ENCODE measurements at places on chromosomes 1 and 21.

- DNase-seq, result no peak
Observed at GRCh38 chr1:217133092-217133491, 409.9 kb upstream of the ESRRG start.

GRCh38 chr1:26602378-26602959 is 72.9 kb downstream of the RPS6KA1 start:
- no peak for DNase-seq

- DNase-seq, result no peak
Observed at GRCh38 chr1:185238447-185238846, 78.6 kb downstream of the IVNS1ABP start.

DNA sequence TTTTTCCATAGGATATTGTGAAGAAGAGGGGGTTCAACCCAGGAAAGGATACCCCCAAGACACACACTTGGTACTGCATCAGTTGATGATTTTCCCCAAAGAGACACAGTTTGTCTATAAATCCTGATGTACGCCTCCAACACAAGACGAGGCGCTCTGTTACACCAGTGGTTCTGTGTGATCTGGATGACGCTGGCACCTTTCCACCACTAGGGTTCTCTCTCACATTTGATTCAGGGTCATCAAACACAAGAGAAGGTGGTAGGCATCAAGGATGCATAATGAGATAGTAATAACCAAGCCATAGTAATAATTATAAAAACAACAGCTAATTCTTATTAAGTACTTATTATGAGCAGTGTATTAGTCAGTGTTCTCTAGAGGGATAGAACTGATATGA is 508.8 kb upstream of the ZP4 start:
- DNase-seq, result no peak

DNA sequence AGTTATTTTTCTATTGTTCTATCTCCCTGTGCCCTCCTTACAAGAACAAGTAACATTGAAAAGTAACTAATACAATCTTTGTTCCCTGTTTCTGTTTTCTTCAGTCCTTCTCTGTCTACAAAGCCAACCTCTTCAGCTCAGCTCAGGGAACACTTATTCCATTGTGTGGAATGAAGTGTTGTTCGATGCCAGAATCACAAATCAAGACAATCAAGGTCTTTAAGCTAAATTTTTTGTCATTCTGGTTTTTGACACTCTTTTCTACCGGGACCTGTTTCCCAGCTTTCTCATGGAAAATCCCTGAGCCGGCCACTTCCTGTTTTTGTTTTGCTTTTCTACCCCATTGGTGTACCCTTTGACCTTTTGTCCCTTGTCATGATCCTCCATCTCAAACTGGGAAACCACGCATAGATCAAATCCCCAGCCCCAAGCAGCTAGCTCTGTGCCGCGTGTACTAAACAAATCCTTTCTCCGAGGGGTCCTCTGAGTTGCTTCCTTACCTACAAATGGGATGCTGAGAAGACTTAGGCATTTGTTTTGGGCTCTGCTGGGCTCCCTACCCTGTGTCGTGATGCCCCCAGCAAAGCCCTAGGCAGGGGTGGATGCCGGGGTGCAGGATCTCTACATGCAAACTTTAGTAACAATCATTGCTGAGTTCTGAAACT is 141.8 kb downstream of the TOMM20 start:
- DNase-seq, result no peak

- DNase-seq, result no peak
Observed at GRCh38 chr1:221865808-221866207, 123.9 kb upstream of the DUSP10 start.

GRCh38 chr1:97623220-97623619 is 297.6 kb downstream of the DPYD start:
- DNase-seq, result no peak

- DNase-seq, result no peak
Observed at GRCh38 chr1:12336413-12336812, 106.6 kb downstream of the VPS13D start.

DNA sequence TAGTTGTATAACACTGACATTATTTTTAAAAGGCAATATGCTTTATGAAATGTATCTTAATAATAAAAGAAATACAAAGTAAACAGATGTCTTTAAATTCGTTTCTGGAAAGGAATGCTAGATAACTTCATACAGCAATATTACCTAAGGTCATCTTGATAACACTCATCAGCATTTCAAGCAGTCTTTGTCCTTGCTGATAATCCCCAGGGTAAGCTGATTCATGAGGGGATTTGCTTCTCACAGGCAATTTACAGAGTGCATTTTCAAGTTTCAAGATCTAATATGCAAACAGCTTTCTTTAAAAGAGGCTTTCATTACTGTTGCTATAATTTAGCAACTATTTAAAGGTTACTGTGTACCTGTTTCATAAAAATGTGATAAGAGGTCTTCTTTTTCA is 75.2 kb upstream of the NEK2 start:
- DNase-seq, result no peak

DNA sequence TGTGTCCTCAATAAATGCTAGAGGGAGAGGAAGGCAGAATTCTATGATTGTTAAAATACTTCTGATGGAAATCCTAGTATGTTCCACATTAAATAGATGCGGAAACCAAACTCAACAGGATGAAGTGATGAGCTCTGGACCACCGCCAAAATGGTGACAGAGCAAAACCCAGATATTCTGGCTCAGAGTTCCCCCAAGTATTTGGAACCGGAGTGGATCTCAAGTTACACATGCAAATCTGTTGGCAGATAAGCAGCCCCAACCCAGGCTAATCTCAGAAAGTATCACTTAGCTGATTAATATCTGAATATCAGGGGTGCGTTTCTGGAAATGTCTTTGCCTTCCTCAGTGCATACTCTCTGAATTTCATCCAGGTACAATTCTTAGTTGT is 17.4 kb upstream of the GRHL3 start:
- DNase-seq, result no peak

- no peak for DNase-seq
Observed at GRCh38 chr1:208857465-208857864, 613.3 kb upstream of the PLXNA2 start.

DNA sequence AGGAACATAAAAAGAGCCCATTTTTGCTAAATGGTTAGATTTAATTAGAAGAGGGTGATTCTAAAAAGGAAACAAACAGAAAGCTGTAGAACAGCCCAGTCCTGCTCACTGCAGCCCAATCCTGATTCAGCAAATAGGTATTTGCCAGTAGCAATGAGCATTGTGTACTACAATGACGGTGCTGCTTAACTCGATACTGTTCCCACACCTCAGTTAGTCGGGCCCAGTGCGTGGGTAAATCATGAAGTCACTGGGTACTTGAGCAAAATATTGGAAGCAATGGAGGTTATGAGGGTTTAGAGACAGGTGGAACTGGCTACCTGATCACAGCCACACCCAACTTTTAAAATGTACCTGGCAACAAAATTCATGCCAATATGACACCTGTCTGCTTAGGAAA is 101.5 kb upstream of the ADGRL2 start:
- no peak for DNase-seq

GRCh38 chr1:200468264-200469001 is 58.6 kb upstream of the ZNF281 start:
- DNase-seq, result no peak

DNA sequence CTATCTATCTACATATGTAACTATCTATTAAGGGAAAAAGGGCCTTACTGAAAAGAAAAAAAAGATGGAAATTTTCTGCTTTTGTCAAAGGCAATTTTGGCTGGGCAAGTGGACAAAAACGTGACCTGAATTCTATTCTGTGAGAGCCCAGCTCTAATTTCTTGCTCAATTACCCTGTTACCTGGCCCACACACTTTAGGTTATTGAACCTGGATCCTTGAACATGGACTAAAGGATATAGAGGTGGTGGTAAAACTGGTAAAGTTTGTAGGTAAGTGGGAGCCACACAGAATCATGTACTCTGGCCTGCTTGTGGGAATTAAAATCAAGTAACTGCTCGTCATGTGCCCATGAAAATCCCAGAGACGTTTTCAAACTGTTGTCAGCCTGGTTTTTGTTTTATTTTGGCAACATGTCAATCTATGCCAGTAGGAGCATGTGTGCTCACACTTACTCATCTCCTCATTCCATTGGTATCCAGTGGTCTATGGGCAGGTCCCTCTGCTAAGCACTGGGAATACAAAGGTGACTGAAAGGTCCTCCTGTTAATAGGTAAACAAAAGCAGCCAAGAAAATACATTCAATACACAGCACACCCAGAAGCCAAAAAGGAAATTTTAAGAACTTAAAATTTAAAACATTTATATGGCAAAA is 113.7 kb upstream of the WARS2 start:
- no peak for DNase-seq
